ENCODE measurements at places on chromosomes 4 and X. TPM values are rescaled to one million over a fixed set of nuclear protein-coding genes. Genes with fewer than 3 reads are reported as not detected.

Gene TMEM255A
- not detected for polyA plus RNA-seq

Gene CSAG1
- polyA plus RNA-seq = 0.27 TPM

DNA sequence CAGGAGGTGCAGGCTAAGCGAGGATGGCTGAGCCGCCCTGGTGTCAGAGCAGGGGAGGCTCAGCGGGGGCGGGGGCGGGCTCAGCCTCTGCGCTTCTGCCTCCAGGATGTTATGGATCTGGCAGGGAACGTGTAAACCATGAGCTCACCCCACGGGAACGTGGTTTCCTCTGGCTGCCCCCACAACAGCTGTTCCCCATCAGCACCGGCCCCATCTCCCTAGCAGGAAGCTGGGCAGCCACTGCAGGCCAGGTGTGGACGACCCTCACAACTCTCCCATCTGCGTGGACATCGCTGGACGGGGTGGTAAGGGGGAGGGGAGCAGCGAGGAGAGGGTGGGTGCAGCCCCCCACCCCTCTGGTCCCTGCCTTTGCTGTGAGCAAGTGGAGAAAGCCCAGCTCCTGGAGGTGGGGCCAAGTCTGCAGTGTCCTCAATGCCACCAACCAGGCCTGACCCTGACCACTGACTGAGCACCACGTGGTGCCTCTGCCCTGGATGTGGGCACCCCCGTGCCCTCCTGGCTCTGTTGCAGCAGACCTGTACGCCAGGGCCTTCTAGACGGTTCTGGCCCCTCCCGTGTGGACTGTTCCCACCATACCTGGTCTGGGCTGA lies 28.1 kb upstream of the SPON2 start:
- DNase-seq = no peak

Gene EREG
- 39.7 TPM for polyA plus RNA-seq

Gene TMPRSS11B
- polyA plus RNA-seq = not detected

DNA sequence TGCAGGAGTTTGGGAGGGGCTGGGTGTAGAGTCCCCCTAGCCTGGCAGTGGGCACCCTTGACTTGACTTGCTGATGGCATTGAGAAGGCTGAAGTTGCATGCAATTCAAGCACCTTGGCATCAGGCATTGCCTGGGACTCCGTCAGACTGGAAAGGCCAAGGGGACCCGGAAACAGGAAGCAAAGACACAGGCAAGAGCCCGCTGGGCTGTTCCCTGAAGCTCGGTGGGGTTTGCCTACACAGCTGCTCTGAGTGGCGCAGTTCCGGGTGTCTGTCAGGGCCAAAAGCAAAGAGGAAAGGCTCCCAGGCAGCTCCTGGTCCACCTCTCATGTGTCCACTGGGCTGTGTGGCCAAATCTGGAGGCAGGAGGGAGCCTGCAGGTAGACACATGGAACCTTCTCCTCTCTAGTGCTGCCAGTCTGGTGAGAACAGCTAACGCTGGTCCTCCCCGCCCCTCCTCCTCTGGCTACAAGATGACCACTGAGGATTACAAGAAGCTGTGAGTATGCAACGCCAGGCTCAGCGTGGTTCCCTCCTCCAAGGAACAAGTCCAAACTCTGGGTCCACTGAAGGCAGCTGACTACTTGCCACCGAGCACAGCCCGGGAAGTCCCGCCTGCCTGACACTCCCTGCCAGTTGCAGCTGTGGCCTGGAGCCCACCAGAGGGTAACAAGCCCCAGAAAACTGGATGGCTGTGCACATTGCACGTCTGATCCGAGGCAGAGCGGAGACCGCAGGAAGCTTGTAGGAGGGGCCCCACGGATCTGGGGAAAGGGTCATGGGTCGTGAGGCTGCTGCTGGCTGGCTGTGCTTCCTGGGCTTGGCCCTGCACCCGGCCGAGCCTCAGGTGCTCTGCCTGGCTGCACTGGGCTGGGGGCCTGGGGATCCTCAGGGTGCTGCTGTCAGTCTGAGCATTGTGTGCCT lies 20.1 kb downstream of the ZNF185 start:
- no peak for DNase-seq

GRCh38 chrX:121635141-121635540 lies 587.7 kb downstream of the GLUD2 start:
- no peak for DNase-seq

DNA sequence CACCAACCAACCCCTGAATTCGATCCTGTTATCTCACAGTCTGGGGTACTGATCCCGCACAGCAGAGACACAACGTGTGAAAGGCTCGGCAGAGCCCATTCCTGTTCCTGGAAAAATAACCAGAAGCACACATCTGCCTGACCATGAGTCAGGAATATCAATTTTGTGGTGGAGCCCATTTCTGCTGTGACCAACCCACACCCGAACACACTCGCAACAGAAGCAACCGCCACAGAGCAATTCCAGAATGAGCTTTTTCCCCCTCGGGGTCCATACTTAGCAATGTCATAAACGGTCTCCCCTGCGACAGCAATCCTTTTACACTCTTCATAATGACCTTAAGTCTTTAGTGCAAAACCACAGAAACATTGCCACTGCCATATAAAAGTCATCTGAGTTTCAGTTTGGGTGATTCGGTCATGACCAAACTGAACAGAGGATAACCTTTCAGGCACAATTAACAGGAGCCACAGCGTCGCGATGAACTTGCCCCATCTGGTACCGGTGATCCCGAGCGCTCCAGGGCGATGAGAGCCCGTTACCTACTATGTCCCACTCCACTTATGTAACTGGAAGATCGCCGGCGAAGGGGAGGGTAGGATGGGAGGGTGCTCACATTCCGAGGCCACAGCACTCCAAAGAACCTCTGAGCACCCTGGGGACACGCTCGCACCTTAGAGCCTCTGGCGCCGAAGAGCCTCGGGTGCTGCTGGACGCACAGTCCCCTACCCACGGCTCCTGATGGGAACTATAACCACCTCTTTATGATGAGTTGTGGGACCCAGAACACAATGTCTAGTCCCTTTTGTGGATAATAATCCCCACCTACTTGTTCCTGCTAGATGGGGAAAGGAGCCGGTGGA lies 1.1 kb downstream of the MECP2 start:
- no peak for DNase-seq

DNA sequence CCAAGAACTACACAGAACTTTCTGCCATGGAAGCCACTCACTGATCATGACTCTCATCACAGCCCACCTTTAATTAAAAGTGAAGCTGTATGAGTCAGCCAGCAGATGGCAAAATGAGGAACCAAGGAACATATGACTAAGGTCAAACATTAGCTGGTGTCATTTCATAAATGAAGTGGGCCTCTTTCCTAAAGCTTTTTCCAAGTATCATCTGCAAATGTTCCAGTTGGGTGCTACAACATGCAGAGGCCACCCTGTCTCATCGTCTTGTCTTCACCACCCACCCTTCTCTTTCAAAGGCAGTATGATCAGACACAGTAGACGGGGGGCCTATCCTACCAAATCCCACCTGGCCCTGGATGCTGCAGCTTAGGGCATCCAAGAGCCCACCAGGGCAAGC lies 9.2 kb upstream of the EOLA1 start:
- no peak for DNase-seq

- no peak for DNase-seq
Observed at GRCh38 chrX:101349193-101349562, 636 bp upstream of the TIMM8A start.

Gene NXF2
- polyA plus RNA-seq = not detected

DNA sequence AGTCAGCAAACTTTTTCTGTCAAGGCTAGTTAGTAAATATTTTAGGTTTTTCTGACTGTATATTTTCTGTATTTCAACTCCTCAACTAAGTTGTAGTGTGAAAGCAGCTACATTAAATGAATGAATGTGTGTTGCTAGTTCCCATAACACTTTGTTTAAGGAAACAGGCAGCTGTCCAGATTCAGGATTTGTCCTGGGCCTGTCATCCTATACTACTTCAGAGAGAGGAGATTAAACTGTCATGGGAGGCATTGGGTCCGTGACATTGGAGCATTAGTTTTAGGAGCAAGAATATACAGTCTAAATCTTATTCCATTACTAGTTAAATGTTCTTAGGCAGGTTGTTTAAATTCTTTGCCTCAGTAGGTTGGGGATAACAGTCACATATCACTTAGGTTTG lies 516.0 kb downstream of the CCSER1 start:
- DNase-seq = no peak

DNA sequence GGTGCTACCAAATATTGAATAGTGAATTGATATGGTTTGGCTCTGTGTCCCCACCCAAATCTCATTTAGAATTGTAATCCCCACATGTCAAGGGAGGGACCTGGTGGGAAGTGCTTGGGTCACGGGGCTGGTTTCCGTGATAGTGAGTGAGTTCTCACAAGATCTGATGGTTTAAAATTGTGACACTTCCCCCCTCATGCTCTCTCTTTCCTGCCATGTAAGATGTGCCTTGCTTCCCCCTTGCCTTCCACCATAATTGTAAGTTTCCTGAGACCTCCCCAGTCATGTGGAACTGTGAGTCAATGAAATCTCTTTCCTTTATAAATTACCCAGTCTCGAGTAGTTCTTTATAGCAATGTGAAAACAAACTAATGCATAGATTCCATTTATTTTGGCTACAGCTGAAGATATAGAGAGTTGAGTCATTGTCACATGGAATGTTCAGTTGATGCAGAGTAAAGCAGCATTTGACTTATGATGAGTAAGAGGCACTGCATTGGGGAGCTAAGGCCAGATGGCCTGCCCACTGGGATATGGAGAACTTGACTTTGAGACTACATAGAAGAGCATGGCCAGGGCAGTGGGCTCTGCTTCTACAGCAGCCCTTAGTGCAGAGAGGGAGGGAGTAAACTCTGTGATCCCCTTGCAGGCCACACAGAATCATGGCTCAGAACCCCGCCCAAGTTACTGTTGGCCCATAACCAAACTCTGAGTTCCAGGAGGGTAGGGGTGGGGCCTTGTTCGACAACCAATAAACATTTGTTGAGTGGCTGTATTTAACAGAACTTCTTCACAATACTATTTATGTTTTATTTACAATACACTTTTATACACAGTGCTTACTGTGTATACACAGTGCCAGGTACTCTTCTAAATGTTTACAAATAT lies 34.2 kb downstream of the RAI2 start:
- no peak for DNase-seq

Gene FAM114A1
- polyA plus RNA-seq = 44.2 TPM

DNA sequence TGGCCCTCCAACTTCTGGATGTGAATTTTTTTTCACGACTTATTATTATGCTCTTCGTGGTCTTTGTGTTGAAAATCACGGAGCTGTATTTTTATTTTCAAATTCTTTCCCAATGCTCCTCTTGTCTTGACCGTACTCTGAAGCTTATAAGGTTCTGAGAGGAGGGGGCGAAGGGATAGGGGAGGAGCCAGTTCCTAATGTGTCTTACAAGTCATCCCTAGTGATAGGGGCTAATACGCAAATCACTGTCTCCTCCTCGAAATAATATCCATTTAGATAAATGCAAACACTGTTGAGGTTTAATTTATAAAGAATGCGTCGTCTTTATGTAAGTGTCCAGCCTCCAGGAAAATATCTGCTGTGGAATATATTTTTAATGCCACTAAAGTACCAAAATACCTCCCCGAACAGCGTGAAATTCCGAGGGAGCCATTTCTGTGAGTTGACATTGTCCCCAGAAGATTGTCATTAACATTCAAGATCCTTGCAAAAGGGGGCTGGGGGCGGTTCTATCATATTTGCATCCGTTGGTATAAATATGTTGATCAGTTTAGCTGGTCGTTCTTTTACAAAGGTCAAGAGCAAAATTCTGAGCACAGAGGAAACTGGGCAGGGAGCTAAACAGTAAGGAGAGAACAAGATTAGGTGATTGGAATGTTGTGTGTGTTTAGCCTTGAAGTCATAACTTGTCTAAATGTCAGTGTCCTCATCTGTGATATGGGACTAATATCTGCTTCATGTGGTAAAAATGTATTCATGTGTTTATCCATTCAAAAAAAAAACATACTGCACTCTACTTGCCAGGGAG lies 3.7 kb upstream of the FAT1 start:
- DNase-seq = no peak

- DNase-seq = no peak
Observed at GRCh38 chr4:188722911-188723310, 583.7 kb downstream of the TRIML1 start.

DNA sequence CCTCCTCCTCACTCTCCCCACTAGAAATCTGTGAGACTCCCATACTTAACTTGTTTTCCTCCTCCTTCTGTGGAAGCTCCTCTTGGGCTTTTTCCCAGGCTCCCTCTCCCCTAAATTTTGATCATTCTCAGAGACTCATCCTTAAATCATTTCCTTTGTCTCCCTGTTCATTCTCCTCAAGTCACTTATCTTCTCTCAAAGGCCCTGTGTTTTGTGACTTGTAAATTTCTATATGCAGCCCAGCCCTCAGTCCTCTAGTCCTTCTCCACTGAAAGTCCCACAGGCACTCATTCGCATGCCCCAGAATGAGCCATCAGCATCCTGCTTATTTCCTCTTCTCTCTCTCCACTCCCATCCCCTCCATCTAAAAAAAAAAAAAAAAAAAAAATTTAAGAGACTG lies 171.8 kb downstream of the SOWAHB start:
- DNase-seq = no peak

Gene RELL1
- 4.9 TPM for polyA plus RNA-seq

GRCh38 chr4:184787766-184788503 lies 37.8 kb downstream of the ACSL1 start:
- no peak for DNase-seq

DNA sequence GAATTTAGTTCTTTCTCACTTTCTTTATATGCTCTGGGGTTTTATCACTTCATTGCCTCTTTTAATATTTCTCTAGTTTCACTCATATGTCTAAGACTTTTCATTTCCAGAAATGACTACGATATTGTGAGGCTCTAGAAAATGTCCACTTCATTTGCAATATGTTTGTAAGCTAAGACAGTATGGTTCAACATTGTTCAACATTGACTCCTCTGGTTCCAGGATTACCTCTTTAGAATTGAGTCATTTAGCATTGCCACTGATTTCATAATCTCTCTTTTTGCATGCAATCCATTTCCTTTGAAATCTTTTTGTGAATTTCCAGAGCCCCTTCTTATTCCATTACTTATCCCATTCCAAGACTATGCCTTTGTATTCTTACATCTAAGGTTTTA lies 32.3 kb downstream of the BBS12 start:
- DNase-seq = no peak

GRCh38 chr4:123743848-123744247 lies 347.3 kb downstream of the SPRY1 start:
- DNase-seq = no peak

Gene RHOXF2
- polyA plus RNA-seq = not detected

- no peak for DNase-seq
Observed at GRCh38 chrX:34859191-34859590, 83.4 kb upstream of the FAM47B start.

GRCh38 chrX:27008486-27008885 lies 454.7 kb downstream of the PPP4R3C start:
- DNase-seq = no peak

Gene CCDC110
- not detected for polyA plus RNA-seq

GRCh38 chr4:33060674-33061542 lies 2340.7 kb downstream of the PCDH7 start:
- DNase-seq = peak; percentile 0

DNA sequence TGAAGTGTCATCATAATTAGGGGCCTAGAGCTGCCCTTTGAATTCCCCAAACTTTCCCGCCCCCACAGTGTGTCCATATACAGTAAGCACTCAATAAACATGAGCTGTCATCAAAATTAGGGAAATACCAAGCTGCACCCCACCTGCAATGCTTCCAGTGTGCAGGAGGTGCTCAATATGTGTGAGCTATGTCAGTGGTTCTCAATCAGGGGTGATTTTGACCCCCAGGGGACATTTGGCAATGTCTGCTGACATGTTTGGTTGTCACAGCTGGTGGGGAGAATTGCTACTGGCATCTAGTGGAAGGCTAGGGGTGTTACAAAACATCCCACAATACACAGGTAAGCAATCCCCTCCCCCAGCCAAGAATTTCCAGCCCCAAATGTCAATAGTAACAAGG lies 748 bp downstream of the CFP start:
- DNase-seq = no peak

- no peak for DNase-seq
Observed at GRCh38 chr4:29075366-29075765, 1644.8 kb upstream of the PCDH7 start.
